ENCODE measurements at places on chromosomes 2 and 18.

GRCh38 chr2:31032475-31032874 is 105.8 kb downstream of the GALNT14 start:
- DNase-seq, result no peak

DNA sequence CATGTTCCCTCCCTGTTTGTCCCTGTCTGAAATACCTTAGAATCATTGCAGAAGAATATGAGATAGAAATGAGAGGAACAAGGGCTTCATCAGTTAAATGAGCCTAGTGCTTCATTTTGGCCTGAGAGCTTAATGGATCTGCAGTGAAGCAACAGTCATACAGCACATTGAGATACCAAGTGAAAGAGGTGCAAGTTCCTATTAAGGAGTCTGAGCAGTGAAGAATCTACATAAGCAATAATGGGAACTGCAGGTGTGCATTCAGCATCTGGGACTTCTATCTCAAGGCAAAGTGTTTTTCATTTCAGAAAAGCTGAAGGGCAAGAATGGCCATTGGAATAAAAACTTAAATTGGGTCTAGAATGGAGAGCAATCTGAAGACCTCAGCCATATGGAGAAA is 323.2 kb upstream of the SLC39A10 start:
- no peak for DNase-seq

- DNase-seq, result no peak
These were observed 293.7 kb downstream of the NDUFA10 start for GRCh38 chr2:239731422-239731821.

GRCh38 chr18:59298871-59299270 is 19.6 kb downstream of the CPLX4 start:
- no peak for DNase-seq

GRCh38 chr2:235146871-235147565 is 195.2 kb downstream of the SH3BP4 start:
- no peak for DNase-seq

- DNase-seq, result no peak
These were observed 514.4 kb downstream of the MBD2 start for GRCh38 chr18:53710080-53710479.

- no peak for DNase-seq
These were observed 1.8 kb downstream of the BARD1 start for GRCh38 chr2:214807653-214808052.

GRCh38 chr2:219398721-219399363 is 11.1 kb upstream of the DNPEP start:
- no peak for DNase-seq

DNA sequence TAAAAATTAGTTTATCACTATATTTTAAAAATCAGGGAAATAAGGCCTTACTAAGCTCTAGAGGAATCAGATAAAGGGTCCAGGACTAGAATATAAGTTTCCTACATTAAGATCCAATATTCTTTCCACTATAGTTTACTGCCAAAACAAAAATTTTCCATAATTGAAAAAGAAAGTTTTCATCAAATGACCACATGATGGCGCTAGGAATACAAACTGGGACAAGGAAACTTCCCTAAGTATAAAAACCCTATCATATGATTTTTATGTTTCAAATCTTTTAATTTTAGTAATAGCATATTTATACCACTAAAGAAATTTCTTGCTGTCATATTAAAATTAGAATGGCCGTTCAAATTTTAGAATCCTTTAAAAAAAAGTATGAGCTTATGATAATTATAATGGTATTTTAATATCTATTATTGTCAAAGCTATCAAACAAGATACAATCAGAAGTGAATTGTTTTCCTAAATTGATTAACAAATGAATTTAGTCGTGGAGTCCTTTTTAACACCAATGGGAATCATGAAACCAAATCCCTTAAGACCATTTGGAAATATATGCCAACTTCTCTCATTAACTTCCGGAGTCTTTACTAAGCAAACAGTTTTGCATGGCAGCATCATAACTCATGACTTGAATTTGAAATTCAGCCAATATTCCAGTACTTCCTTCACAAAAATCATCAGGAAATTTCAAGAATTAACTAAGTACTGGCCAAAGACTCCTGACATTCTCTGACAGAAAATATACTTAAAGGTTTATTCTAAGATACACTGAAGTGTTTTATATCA is 70.3 kb downstream of the SCN1A start:
- no peak for DNase-seq

DNA sequence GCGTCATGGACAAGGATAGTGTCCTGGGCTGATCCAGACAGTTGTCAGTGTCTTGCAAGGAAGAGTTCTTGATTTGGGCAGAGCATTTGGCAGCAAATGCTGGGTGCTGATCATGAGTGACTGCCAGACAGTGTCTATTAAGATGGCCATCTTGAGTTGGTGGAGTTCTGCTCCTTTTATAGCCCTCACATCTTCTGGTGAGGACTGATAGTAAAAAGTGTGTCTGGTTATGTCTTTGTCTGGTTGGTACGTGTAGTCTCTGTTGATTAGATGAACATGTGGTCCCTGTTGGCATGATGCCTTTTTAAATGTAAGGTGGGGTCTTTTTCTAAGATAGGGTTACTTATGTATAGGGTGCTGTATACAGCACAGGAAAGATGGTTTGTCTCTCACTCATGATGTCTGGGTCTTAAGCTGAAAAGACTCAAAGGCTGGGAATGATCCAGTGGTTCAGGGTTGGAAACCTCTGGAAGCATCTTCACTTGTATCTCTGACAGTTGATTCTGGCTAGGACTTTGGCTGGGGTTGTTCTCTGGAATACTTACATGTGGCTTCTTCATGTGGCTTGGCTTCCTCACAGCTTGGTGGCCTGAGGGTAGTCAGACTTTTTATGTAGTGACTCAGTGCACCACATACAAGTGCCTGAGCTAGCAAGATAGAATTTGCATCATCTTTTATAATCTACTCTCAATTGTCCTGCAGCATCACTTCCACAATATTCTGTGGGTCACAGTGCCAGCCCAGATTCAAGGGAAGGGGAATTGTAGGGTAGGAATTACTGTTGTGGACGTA is 11.8 kb downstream of the MTX2 start:
- no peak for DNase-seq

- no peak for DNase-seq
These were observed 18.3 kb downstream of the MAIP1 start for GRCh38 chr2:199973703-199974102.

DNA sequence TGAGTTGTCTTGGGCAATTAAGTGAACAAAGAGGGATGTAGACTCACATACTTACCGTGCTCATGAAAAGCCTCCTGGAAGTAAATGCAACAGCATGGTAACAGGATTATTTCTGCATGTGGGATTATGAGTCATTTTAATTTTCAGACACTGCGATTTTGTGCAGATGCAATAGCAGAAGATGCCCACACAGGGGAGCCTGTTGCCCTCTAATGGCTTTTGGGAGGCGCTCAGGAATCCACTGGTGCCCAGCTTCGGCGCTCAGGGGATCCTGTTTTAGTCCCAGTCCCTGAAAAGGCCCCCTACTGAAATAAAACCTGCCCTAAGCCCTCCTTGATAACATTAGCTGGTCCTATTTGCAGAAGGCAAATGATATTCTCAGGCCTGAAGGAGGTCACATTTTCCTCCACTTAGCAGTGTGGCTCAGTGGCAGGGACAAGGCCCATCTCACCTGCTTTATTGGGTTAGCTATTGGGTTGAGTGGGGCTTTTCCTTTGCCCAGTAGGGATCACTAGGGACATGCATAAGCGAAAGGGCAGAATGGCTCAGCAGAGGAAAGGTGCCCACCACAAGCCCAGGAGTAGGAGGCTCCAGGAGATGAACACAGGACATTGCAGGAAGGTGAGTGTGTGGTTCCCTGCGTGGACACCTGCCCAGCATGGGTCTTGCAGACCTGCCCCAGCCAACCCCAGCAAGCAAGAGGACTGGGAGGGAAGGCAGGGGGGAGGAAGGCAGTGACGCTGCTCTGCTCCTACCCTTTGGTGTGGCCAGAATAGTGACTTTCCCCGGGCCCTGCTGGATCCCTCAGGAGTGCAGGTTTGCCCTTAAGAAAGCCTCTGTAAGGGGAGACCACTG is 26.5 kb upstream of the KCNS3 start:
- DNase-seq, result no peak

GRCh38 chr2:132584976-132585817 is 84.8 kb downstream of the LYPD1 start:
- no peak for DNase-seq

GRCh38 chr2:127358044-127358443 is 29.7 kb downstream of the MAP3K2 start:
- no peak for DNase-seq

- DNase-seq, result no peak
These were observed 75.5 kb downstream of the ANTXR1 start for GRCh38 chr2:69088466-69088865.

DNA sequence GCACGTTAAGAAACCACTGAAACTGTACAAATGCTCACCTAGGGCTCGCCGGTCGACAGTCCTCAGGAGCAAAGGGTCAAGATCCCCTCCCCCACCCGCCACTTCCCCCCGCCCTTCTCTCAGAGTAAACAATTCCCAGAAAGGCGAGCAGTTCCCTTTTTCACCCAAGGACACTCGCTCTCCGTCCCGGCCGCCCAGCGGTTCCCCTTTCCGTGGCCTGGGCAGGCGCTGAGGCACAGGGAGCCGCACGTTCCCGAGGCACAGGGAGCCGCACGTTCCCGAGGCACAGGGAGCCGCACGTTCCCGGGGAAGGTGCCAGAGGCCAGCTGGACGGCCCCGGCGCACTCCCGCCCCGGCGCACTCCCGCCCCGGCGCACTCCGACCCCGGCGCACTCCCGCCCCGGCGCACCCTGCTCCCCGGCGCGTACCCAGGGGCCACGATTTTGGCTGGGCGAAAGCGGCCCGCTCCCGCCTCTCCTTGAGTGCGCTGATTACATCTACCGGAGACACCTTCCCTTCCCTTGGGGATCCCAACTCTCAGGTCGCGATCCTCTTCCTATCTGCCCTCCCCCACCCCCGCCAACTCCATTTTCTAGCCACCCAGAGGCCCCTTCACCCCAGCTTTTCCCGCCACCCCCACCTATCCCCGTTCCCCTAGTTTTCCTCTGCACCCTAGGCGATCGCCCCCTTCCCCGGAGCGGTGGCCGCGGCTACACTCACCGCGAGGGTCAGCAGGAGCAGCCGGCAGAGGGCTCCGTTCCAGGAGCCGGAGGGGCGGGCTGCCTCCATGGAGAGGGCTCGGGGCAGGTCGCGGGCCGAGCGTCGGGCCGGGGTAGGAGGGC is 817 bp downstream of the DSC2 start:
- no peak for DNase-seq

GRCh38 chr18:40821596-40822243 is 1133.3 kb upstream of the PIK3C3 start:
- DNase-seq, result no peak

- no peak for DNase-seq
These were observed 93.3 kb downstream of the COL5A2 start for GRCh38 chr2:189086250-189086649.

- no peak for DNase-seq
These were observed 193.0 kb upstream of the COPS8 start for GRCh38 chr2:236892721-236893120.

GRCh38 chr2:133434959-133435668 is 133.1 kb downstream of the NCKAP5 start:
- DNase-seq, result no peak

DNA sequence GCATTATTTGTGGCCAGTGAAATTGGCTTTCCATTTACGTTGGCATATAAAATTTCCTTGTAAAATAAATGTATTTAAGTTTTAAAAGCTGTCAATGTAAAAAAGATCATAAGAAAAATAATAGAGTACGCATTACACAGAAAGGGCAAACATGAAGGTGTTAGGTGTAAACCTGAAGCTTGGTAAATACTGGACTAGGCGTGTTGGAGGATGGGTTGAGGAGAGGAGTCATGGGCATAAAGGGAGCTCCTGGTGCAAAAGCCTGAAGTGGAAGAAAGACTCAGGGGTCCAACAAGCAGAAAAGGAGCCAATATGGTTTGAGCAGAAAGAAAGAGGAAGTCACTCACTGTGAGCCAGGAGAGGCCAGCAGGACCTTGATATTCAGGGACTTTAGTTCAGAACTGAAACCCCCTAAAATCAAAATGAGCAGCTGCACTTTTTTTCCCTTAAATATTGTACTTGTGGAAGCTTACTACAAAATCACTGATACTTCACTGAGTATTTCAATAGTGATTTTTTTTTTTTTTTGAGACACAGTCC is 24.4 kb downstream of the SP5 start:
- no peak for DNase-seq

- DNase-seq, result no peak
These were observed 420.9 kb downstream of the TGIF1 start for GRCh38 chr18:3870914-3871313.

DNA sequence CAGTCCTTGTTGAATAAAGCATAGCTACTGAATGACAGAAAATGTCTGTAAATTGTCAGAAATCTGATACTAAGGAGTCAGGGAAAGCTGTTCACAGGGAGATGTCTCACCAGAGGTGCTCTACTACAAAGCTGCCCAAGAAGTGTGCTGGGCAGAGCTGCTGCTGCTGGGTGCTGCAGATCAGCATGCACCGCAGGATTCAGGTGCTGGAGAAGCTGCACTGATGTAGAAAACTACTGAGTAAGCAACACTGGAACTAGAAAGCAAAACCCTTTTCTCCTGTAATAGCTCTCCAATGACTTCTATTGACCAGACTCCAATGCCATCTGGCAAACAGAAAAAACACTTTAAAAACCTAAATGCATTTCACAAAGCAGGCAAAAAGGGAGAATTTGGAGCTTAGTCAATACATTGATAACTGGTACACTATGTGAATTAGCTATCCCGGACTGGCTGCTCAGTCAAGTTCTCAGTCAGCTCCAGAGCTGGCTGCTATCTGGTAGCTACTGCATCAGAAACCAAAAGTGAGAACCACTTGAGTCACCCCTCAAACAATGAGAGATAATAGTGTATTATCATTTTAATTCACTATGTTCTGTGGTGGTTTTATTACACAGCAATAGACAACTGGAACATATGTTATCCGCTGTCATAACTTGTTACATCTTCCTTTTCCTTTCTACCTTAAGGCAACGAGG is 493.1 kb downstream of the CPS1 start:
- DNase-seq, result no peak

DNA sequence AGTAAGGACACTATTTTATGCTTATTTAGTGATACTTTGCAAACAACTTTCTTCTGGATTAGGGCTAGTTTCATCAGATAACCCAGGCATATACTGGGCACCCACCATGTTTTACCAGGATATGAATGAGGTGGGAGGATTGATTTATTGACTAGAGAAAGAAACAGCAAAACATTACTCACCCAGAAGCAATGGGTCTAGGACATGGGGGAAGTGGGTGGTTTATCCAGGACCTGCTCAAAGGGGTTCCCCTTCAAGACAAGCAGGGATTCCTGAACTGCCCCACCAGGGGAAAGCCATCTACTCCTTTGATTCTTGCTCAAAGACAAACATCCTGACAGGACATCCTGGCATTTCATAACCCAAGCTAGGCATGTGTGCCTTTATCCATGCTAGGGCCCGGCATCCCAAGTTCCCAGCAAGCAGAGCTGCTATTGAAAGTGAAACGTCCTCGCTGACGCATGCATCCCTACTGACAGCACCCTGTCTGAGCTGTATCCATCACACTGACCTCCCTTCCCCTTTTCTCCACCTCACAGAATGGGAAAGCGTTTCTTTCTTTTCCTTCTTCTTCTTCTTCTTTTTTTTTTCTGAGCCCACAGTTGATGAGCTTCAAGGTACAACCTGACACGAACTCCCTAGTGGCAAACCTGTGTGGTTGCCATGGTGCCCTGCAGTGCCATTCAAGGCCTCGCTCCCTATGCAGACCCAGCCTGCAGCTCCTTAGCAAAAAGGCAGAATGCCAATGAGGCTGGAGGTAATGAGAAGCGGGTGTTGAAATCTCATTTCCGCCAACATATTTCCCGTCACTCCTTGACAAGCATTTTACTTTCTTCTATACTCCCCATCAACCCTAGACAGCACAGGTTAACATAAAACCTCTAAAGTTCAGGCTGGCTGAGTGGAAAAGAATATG is 70.5 kb downstream of the CLHC1 start:
- DNase-seq, result no peak

GRCh38 chr18:27564066-27564465 is 379.0 kb upstream of the CHST9 start:
- no peak for DNase-seq

All from activated CD4-positive, alpha-beta T cell treated with anti-CD3 and anti-CD28 coated beads, Interleukin-2, amount 50 U/mL, for 1 hour (primary cell).